Inflammatory macrophage treated with lipopolysaccharide for 1 hour (primary cell): ENCODE measurements at places on chromosomes 7 and 10.

GRCh38 chr10:91567815-91568214, 65.1 kb downstream of the PPP1R3C start:
- DNase-seq: no peak

DNA sequence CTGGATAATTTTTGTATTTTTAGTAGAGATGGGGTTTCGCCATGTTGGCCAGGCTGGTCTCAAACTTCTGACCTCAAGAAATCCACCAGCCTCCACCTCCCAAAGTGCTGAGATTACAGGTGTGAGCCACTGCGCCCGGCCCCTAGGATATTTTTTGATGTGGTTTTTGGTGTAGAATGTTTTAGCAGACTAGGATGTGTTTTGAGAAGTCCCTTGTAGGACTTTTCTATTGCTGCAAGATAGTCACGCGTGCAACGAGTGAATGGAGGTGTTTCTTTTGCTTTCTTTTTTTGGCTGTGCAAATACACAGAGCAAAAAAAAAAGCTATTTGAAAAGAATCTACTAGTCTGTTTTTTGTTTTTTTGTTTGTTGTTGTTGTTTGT, 29.8 kb upstream of the KLF6 start:
- no peak for DNase-seq

- DNase-seq: peak; percentile 93
Measured at GRCh38 chr10:93198401-93199131, 124.9 kb downstream of the CYP26A1 start.

DNA sequence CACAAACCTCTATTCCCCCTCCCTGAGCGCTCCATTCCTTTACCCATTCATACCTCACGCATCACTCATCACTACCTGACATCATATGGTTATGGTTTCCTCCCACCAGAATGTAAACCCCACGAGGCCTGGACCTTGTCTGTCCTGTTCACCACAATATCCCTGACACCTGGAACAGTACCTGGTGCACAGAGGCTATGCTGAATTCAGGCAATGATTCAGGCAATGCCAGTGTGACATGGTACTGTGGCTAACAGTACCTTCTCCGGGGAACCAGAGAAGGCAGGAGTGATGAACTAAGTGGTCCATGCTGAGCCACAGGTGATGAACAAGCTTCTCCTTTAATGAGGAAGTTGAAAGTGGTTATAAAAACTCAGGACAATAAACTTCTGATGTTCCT, 202.5 kb upstream of the PLXNA4 start:
- no peak for DNase-seq

GRCh38 chr10:1084011-1084950, 28.1 kb downstream of the WDR37 start:
- DNase-seq: no peak

GRCh38 chr7:94053532-94053931, 49.4 kb upstream of the BET1 start:
- no peak for DNase-seq

GRCh38 chr7:127850195-127850594, 181.0 kb downstream of the LRRC4 start:
- DNase-seq: no peak

GRCh38 chr7:151381348-151382078, 28.3 kb downstream of the WDR86 start:
- no peak for DNase-seq

- DNase-seq: no peak
Measured at GRCh38 chr10:28940158-28940888, 263.0 kb downstream of the BAMBI start.

DNA sequence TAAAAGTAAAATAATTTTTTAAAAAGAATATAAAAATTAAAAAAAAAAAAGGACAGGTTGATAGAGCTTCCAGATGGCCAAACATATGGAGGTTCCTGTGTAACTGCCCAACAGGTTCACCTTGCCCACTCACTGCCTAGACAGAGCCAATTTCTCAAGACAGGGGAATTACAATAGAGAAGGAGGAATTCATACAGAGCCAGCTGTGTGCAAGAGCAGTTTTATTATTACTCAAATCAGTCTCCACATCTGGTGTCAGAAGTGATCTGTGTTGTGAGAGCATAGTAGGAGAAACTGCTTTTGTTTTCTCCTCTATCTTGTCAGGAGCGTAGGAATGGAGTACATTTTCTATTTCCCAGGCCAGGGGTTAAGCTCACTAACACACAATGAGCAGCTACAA, 31.0 kb downstream of the C7orf33 start:
- peak; percentile 70 for DNase-seq

DNA sequence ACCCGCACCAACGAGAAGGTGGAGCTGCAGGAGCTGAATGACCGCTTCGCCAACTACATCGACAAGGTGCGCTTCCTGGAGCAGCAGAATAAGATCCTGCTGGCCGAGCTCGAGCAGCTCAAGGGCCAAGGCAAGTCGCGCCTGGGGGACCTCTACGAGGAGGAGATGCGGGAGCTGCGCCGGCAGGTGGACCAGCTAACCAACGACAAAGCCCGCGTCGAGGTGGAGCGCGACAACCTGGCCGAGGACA, 1.6 kb downstream of the VIM start:
- DNase-seq: no peak

GRCh38 chr10:112184379-112184778, 814 bp upstream of the GPAM start:
- DNase-seq: no peak

DNA sequence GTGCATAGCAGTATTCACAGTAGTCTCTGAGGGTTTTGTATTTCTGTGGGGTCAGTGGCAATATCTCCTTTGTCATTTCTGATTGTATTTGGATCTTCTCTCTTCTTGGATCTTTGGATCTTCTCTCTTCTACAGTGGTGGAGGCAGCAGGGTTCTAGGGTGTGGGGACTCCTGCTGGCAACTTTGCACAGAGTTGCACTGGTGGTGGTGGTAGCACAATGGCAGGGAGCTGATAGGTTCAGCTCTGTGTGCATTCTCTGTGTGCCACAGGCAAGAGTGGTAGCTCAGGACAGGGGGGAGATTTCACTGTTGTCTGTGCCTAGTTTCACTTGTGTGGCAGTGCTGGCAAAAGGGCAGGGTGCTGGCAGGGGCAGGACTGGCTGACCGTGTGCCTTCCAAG, 35.1 kb upstream of the PRSS37 start:
- no peak for DNase-seq

- DNase-seq: no peak
Measured at GRCh38 chr10:17747883-17748550, 4.0 kb upstream of the TMEM236 start.

- DNase-seq: no peak
Measured at GRCh38 chr7:65325793-65326432, 47.7 kb upstream of the ZNF92 start.

DNA sequence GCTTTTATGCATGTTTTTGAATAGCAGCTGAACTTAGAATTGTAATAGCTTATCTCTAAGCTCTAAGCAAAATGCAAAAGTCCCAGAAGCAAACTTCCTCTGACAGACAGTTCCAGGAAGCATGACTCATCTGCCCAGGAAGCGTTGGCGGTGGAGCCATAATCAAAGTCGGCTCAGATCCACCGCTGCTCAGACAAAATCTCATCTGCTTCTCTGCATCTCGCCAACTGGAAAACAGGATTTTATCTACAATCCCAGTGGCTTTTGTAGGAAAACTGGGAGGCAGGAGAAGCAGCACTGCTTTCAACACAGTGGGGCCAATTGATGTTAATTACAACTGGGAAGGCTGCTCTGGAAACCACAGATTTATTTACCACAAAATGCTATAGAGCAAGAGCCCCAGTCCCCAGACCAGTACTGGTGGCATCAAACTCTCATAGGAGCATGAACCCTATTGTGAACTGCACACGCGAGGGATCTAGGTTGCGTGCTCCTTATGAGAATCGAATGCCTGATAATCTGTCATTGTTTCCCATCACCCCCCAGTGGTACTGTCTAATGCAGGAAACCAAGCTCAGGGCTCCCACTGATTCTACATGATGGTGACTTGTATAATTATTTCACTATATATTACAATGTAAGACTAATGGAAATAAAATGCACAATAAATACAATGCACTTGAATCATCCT, 99.9 kb downstream of the CUBN start:
- peak; percentile 90 for DNase-seq

- no peak for DNase-seq
Measured at GRCh38 chr7:85061456-85061855, 125.4 kb downstream of the SEMA3D start.

GRCh38 chr10:113978802-113979201, 64.9 kb upstream of the ADRB1 start:
- no peak for DNase-seq

- peak; percentile 60 for DNase-seq
Measured at GRCh38 chr7:22173685-22174573, 183.0 kb downstream of the RAPGEF5 start.

DNA sequence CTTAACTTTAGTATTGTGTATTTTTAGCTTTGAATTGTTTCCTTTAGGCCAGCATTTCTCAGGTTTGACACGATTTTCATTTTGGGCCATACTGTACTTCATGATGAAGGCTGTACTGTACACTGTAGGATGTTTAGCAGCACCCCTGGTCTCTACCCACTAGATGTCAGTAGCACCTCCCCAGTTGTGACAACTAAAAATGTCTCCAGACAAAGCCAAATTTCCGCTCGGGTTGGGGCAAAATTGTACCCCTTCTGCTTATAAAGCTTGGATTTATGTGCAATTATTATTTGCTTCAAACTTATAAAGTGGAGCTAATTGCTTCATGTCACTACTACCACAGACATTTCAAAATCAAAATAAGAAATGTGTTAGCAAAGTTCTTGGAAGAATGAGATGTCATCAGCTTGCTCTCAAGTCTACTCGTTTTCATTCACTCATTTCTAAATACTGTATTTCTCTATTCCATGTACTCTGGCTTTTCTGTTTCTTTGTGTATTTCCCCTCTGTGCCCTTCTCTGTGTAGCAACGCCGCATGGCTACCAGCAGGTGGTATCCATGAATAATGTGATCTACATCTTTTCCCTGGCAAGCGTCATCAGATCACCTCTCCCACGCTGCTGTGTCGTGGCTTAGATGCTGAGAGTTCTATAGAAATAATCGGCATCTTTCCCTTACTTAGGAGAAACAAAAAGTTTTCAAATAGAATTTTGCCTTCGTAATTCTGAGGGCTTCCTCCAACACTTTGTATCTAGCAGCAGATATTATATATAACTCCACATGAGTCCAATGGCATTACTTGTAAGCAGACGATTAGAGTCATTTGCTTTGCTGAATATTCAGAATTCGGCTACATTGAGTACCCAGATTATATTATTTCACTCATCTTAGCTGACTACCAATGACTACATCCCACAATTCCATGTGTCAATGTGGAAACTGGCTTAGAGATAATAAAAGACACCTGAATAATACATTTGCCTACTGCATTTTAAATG, 47.8 kb upstream of the CALCR start:
- DNase-seq: no peak

- no peak for DNase-seq
Measured at GRCh38 chr7:142669074-142669654, 80.1 kb upstream of the PRSS1 start.

GRCh38 chr10:110008518-110009339, 945 bp downstream of the ADD3 start:
- no peak for DNase-seq

DNA sequence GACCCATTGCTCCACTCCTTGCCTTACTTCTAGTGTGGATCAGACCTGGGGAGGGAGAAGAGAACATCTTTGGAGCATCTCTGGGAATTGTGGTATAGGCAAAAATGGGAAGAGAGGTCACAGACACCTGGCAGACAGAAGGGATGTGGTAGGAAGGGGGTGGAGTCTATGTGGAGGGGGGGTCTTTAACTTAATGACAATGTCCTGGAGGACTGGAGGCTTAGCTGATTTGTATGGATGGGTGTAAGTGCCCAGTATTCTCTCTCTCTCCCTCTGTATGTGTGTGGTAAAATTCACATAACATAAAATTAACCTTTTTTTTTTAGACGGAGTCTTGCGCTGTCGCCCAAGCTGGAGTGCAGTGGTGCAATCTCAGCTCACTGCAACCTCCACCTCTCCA, 3.1 kb upstream of the LDB1 start:
- DNase-seq: no peak

- no peak for DNase-seq
Measured at GRCh38 chr10:95531058-95531809, 29.9 kb downstream of the SORBS1 start.

DNA sequence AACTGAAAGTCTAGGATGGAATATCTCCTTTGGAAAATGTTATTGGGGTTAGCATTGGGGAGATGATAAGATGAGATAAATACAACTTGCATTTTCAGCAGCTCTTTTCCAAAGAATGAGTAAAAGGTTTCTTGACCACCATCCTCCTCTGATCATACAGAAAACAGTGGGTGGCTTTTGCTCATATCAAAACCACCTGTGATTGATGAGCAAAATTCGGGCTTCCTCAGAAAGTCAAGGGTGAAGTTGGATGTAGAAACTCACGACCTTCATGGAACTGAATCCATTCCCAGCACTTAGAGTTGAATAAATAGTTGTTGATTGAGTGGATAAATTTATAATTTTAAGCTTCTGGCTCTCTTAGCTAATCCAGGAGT, 158.4 kb downstream of the DNAJB6 start:
- DNase-seq: no peak

- DNase-seq: no peak
Measured at GRCh38 chr7:130047831-130048230, 3.3 kb downstream of the ZC3HC1 start.

- peak; percentile 54 for DNase-seq
Measured at GRCh38 chr10:6300106-6300783, 97.5 kb downstream of the PFKFB3 start.

DNA sequence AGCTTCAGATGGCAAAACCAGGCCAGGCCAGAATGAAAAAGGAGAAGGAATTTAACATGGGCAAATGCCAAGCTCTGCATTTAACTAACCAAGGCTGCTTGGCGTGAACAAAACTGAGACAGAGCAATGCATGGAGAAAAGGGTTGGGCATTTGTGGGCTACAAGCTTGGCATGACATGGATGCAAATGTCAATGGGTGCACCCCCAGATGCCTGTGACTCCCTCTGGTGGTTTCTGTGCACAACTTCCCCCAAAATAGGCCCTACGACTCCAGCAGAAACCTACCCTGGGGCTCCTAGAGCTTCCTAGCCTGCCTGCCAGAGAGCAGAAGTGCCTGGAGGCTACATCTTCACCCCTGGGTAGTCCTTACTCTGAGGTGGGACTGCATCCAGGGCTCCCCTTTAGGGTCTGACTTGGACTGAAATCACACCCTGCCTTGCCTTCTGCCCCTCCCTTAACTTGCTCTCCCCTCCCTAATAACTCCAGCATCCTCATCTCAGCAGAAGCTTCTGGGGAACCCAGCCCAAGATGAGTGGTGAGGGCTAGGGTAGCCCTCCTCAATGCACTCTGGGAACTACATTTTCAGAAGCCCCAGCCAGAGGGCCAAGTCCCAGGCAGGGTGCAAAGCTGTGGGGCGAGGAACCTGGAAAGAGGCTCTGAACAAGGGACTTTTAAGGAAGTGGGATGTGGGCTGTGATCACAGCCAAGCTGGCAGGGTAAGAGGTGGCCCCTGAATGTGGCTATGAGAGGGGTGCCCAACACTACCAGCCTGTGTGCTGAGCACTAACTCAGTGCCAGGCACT, 11.3 kb downstream of the GPRIN2 start:
- peak; percentile 24 for DNase-seq

- DNase-seq: no peak
Measured at GRCh38 chr10:32376771-32377170, 29.8 kb upstream of the EPC1 start.

- no peak for DNase-seq
Measured at GRCh38 chr7:149293946-149294633, 32.1 kb downstream of the ZNF783 start.
